ENCODE measurements at places on chromosomes 6 and 20.

DNA sequence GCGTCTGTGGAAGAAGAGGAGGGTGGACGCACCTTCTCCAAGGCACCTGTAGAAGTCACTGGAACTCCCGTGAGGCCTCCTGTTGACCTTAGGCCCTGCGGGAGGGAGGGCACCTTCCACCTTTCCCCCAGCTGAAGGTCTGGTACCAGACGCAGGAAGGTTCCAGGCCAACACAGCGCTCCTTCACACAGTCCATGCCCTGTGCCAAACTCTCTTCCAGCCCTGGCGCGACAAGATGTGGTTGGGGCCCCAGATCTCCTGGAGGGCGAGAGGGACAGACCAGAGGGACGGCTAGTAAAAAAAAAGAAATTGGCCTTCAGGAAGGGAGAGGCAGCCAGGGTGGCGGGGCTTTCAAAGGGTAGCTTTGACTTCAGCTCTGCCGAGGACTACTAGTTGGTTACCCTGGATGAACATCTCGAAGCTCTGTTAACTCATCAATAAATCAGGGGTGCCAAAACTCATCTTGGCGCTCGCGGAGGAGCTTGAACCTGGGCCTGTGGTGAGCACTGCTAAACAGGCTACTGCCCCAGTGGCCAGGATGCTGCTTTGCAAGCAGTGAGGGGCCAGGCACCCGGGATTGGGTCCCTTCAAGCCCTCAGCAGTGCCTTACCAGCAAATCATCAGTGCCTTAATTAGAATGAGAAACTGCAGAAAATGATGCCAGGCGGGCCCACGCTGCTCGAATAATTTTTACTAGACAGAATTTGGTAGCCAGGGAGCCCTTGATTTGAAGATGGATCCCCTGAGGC lies 14.9 kb downstream of the AARS2 start:
- DNase-seq, result no peak

DNA sequence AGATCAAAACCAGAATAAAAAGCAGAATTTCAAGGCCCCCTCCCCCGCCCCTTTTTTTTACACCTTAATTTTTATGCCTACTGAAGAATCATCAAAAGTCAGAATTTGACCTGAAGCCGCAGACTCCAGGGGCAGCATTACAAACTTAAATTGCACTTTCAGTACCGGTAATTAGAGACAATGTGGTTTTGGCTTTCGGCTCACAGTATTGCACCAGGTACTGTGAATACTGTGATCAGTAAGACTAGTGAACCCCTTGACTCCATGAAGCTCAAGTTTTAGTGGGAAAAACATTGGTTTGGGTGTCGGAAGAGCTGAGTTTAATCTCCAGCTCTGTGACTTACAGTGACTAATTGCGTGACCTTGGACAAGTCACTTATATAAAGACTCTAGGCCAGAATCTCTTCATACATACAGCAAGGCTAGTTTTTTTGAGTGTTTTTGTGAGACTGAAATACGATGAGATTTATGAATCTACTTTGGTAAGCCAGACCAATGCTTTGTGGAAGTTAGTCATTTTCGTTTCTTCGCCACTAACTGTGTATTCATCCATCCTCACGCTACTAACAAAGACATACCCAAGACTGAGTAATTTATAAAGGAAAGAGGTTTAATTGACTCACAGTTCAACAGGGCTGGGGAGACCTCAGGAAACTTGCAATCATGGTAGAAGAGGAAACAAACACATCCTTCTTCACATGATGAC lies 114.7 kb downstream of the SASH1 start:
- DNase-seq, result no peak

DNA sequence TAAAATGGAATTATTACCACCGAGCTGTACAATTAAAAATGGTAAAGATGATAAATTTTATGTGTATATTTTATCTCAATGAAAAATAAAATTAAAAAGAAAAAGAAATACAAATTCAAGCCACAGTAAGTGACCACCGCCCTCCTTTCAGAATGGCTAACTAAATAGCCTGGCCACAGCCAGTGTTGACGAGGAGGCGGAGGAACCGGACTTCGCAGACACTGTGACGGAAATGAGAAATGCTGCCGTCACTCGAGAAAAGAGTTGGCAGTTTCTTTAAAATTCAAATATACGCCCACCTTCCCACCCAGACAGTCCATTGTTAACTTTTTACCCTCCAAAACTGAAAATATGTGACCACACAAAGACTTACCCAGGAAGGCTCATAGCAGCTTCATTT lies 50.0 kb downstream of the FOXF2 start:
- DNase-seq, result no peak

DNA sequence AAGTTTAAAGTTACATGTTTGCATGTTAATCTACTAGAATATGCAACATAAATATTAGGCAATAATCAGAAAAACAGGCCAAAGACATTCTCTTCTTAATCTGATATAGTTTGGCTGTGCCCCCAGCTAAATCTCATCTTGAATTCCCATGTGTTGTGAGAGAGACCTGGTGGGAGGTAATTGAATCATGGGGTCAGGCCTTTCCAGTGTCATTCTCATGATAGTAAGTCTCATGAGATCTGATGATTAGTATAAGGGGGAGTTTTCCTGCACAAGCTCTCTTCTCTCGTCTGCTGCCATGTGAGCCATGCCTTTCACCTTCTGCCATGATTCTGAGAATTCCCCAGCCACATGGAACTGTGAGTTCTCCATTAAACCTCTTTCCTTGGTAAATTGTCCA lies 1241.7 kb upstream of the ADGRB3 start:
- DNase-seq, result no peak

GRCh38 chr6:136720045-136720770 lies 72.1 kb downstream of the MAP3K5 start:
- DNase-seq, result no peak

GRCh38 chr6:64256483-64256882 lies 620.9 kb downstream of the PHF3 start:
- no peak for DNase-seq
